Activated naive CD8-positive, alpha-beta T cell treated with anti-CD3 and anti-CD28 coated beads, Interleukin-2, amount 50 U/mL, for 24 hours (primary cell): ENCODE measurements at places on chromosomes 11 and 22.

DNA sequence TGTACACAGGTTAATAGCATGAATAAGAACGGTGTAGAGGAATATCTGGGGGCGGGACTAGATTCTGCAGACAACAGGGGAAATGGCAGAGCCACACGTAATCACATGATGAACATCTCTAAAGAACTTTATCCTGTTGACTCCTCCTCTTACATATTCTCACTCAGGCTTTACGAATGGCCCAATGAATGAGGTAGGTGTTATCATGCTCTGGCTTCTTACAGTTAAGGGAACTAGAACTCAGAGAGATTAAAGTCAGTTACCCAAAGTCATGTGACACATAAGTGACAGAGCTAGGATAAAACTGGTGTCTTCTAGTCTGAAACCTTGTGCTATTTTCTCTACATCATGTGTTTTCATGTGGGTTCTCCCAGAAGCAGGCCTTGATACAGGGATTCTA, 49.0 kb upstream of the BMAL1 start:
- no peaks in the 10 kb centered on the region for H3K27me3 ChIP-seq
- H3K4me1 ChIP-seq: peaks cover 4% of the 10 kb centered on the region
- H3K4me3 ChIP-seq: no peak overlapping the region
- H3K36me3 ChIP-seq: no peaks in the 10 kb centered on the region
- no peak for DNase-seq

- no peak overlapping the region for H3K4me3 ChIP-seq
- no peak for DNase-seq
- H3K36me3 ChIP-seq: peaks cover 1% of the 10 kb centered on the region
- H3K27ac ChIP-seq: no peak overlapping the region
Measured at GRCh38 chr11:1586699-1587098, 1.6 kb upstream of the KRTAP5-1 start.

DNA sequence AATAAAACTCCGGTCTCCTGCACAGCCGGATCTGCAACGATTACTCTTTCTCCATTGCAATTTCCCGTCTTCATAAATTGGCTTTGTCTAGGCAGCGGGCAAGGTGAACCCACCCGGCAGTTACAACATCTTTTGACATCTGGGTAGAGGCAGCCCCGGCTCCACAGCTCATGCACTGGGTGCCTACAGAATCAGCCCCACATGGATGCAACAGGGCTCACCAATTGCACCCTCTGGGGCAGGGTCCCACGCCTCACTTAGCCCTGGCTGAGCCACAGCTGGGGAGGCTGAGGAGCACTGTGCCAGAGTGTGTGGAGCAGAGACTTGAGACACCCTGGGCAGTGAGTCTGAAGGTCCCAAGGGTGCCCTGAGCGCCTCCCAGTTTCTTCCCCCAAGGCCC, 710.2 kb downstream of the TBC1D22A start:
- DNase-seq: no peak
- H3K4me3 ChIP-seq: no peak overlapping the region
- H3K27me3 ChIP-seq: peaks cover 5% of the 10 kb centered on the region
- no peaks in the 10 kb centered on the region for H3K36me3 ChIP-seq

DNA sequence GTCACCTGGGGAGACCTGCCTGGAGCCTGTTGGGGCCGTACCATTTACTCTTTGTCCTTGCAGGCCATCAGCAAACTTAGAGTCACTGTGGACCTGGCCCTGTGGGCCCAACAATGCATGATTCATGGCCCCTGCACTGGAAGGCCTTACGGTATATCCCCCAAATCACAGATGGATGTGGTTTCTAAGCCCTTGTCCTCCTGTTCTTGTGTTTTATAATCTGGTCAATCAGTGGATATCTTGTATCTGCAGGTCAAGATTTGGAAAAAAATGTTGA, 6.2 kb downstream of the TSKU start:
- H3K4me1 ChIP-seq: peaks cover 15% of the 10 kb centered on the region
- peaks cover 19% of the 10 kb centered on the region for H3K27me3 ChIP-seq
- no peak overlapping the region for H3K27ac ChIP-seq
- no peaks in the 10 kb centered on the region for H3K36me3 ChIP-seq

DNA sequence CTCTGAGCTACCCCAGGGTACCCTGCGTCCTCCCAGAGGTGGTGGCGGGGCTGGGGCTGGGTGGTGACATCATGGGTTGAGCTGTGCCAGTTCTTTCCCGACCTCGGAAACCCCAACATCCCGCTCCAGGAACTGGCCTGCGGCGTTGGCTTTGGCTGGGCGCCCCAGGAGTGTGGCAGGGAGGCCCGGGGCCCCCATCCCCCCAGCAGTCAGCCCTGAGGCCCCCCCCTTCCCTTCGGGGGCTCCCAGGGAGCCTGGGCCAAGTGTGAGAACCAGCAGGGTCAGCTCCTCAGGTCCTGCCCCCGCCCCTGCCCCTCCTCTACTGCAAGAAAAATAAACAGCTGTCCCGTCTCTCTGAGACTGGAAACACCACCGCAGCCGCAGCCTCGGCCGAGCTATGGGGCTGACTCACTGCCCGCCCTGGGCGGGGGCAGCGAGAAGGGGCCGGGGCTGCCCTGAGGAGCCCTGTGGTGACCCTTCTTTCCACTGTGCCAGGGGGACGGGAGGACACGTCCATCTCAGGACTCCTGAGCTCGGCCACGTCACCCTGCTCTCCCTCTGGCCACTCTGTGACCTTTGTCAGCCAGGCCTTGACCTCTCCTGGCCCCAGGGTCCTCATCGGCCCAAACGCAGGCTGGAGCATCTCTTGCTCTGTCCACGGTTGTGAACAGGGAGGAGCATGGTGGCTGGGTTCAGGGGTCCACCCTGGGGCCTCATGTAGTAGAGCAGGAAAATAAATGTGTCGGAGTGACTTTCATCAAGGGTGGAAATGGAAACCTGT, 73.4 kb downstream of the WNT7B start:
- peaks cover 18% of the 10 kb centered on the region for H3K27me3 ChIP-seq
- no peak overlapping the region for H3K27ac ChIP-seq
- no peak for DNase-seq
- no peaks in the 10 kb centered on the region for H3K4me1 ChIP-seq

GRCh38 chr11:2151500-2152257, 9.3 kb downstream of the INS start:
- no peaks in the 10 kb centered on the region for H3K36me3 ChIP-seq
- H3K27me3 ChIP-seq: peaks cover 37% of the 10 kb centered on the region
- DNase-seq: peak; percentile 81
- peaks cover 10% of the 10 kb centered on the region for H3K4me1 ChIP-seq
- H3K4me3 ChIP-seq: no peak overlapping the region

- DNase-seq: peak; percentile 22
- no peaks in the 10 kb centered on the region for H3K36me3 ChIP-seq
- H3K4me3 ChIP-seq: no peak overlapping the region
- H3K27me3 ChIP-seq: no peaks in the 10 kb centered on the region
Measured at GRCh38 chr22:49767355-49768062, 60.2 kb downstream of the BRD1 start.

- no peak for DNase-seq
- no peak overlapping the region for H3K27ac ChIP-seq
- H3K36me3 ChIP-seq: no peaks in the 10 kb centered on the region
- peaks cover 12% of the 10 kb centered on the region for H3K4me1 ChIP-seq
- no peak overlapping the region for H3K4me3 ChIP-seq
Measured at GRCh38 chr11:75763846-75764245, 4.7 kb upstream of the DGAT2 start.

DNA sequence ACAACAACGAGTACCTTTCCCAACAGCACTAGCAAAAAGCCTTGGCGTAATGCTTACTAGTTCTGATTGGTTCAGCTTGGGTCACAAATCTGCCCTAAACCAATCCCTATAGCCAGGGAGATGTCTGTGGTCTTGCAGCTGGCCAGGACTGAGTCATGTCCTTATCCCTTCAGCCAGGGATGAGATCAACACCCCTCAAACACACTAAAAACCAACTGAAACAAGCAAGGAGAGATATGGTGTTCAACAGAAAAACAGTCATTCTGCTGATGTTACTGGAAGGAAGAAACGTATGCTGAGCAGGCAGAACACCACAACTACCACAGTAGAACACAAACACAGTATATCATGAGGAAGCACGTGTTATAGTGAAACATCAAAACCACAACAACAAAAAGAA, 375.6 kb downstream of the LARGE1 start:
- H3K27ac ChIP-seq: no peak overlapping the region
- no peak for DNase-seq
- no peaks in the 10 kb centered on the region for H3K27me3 ChIP-seq
- H3K4me3 ChIP-seq: no peak overlapping the region
- peaks cover 4% of the 10 kb centered on the region for H3K4me1 ChIP-seq
- no peaks in the 10 kb centered on the region for H3K36me3 ChIP-seq

DNA sequence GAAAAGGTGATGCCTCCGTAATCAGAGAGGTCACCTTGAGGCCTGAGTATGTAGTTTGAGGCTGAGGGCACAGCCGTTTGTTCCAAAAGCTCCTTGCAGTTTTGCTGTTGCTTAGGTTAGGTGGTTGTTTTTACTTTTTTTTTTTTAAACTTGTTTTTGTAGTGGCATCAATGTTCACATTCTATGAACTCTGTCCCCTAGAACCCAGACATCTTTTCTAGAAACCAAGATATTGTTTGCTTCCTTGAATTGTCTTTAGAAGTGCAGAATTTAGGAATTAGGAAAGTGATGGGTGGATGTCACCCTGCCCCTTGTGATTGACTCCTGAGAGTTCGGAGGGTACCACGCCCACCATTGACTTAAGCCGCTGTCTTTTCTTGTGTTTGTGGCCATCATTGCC, 35.7 kb upstream of the ETS1 start:
- peaks cover 94% of the 10 kb centered on the region for H3K4me1 ChIP-seq
- peaks cover 2% of the 10 kb centered on the region for H3K36me3 ChIP-seq
- no peaks in the 10 kb centered on the region for H3K27me3 ChIP-seq
- peak overlapping the region; percentile 96 for H3K27ac ChIP-seq
- DNase-seq: no peak
- no peak overlapping the region for H3K4me3 ChIP-seq

GRCh38 chr11:66035653-66036333, 9.5 kb upstream of the CATSPER1 start:
- H3K36me3 ChIP-seq: no peaks in the 10 kb centered on the region
- H3K27ac ChIP-seq: no peak overlapping the region
- DNase-seq: no peak
- H3K27me3 ChIP-seq: peaks cover 4% of the 10 kb centered on the region
- H3K4me1 ChIP-seq: no peaks in the 10 kb centered on the region
- no peak overlapping the region for H3K4me3 ChIP-seq

GRCh38 chr11:46465683-46466082, 74.1 kb upstream of the CHRM4 start:
- no peak overlapping the region for H3K27ac ChIP-seq
- no peaks in the 10 kb centered on the region for H3K36me3 ChIP-seq
- no peaks in the 10 kb centered on the region for H3K4me1 ChIP-seq

GRCh38 chr11:117303646-117304315, 12.3 kb downstream of the BACE1 start:
- no peaks in the 10 kb centered on the region for H3K4me1 ChIP-seq
- no peak overlapping the region for H3K27ac ChIP-seq
- no peaks in the 10 kb centered on the region for H3K36me3 ChIP-seq
- DNase-seq: no peak
- H3K4me3 ChIP-seq: no peak overlapping the region
- no peaks in the 10 kb centered on the region for H3K27me3 ChIP-seq

DNA sequence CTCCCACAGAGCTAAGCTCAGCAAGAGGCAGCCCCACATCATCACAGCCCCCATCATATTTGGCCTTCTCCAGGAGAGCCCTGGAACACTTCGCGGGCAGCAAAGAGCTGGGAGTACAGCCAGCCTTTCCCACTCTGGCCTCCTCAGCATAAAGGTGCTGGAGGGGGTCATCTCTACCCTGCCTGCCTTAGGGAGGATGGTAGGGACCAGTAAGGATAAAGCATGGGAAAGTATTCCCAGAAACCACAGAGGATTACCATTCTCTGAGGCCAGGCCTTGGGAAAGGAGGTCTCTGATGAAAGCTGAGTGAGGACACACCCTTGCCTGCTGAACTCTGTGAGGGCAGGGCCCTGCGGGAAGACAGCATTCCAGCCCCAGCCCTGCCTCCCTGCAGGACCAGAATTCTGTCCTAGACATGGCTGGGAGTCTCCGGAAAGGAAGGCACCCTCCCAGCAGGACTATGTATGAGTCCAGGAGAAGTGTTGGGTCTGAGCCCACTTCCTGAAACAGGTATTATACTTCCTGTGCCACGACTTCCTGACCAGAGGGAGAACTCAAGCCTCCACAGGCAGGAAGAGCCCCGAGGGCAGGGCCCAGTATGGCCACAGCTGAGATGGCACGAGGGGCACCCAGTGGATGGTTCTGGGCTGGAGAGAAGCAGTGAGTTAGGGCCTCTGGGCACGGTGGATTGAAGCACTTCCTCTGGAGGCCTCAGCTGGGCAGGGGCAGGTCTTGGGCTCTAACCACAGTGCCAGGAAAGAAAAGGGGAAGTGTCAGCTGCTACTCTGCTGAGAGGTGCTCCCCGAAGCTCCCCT, 12.9 kb upstream of the CASTOR1 start:
- peaks cover 11% of the 10 kb centered on the region for H3K36me3 ChIP-seq
- peak overlapping the region; percentile 89 for H3K27ac ChIP-seq
- no peak for DNase-seq

GRCh38 chr11:69587454-69588090, 53.4 kb upstream of the CCND1 start:
- no peaks in the 10 kb centered on the region for H3K36me3 ChIP-seq
- H3K27me3 ChIP-seq: peaks cover 13% of the 10 kb centered on the region
- no peak overlapping the region for H3K27ac ChIP-seq
- H3K4me3 ChIP-seq: no peak overlapping the region
- no peak for DNase-seq

DNA sequence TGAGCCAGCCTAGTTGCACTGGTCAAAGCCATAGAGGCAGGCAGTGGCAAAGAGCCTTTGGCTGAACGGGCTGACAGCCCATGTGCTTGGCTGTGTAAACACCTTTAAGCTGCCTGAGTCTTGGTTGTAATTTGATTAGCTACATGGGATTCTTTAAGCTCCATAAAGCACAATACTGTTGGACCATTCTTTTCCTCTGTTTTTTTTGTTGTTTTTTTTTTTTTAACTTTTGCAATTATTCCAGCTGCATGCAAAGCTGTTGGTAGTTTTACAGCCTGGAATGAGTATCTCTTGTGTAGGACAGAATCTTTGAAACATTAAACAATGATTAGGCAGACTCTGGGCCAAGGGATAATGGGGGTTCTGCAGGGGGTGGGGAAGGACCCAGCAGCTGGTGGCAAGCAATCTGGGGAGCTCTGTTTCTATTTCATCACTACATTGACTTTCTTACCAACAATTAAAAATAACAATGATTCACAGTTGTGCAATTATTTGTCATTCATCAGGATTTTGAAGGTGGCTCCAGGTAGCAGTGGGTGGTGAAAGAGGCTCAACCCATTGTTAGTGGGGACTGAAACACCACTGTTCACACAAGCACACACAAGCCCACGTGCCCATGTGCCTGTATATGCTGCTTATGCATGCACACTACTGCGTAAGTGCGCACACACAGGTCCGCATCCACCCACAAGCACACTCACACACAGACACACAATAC, 69.5 kb upstream of the CSNK2A3 start:
- no peak for DNase-seq
- no peak overlapping the region for H3K4me3 ChIP-seq
- no peak overlapping the region for H3K27ac ChIP-seq
- peaks cover 10% of the 10 kb centered on the region for H3K27me3 ChIP-seq

DNA sequence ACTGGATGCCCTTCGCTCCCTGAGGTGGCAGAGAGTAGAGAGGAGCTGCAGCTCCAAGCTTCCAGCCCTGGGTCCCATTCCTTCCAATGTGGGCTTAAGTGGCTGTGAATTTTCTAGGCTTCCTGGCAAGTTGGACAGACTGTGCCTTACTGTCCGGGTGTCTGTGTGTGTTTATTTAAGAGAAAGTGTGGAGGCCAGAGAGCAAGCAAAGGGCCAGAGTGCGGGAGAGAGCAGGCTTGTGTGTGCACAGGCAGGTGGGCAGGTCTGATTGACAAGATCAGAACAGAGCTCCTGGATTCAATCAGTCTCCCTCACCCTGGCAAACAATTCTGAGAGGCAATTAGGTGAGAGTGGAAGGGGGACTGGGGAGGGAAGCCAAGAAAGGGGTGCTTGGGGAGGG, 347.0 kb downstream of the CADM1 start:
- peaks cover 1% of the 10 kb centered on the region for H3K27me3 ChIP-seq
- no peak for DNase-seq
- no peak overlapping the region for H3K27ac ChIP-seq
- no peak overlapping the region for H3K4me3 ChIP-seq
- no peaks in the 10 kb centered on the region for H3K36me3 ChIP-seq
- H3K4me1 ChIP-seq: no peaks in the 10 kb centered on the region
